Hypothalamus (tissue), 51 donors: ENCODE measurements at places on chromosomes 12 and 14.
A peak's percentile ranks its signal among the peaks of the same experiment; 100 is the strongest.

- no peak for DNase-seq
These were observed 23.5 kb upstream of the PTPRB start for GRCh38 chr12:70660620-70661219.

DNA sequence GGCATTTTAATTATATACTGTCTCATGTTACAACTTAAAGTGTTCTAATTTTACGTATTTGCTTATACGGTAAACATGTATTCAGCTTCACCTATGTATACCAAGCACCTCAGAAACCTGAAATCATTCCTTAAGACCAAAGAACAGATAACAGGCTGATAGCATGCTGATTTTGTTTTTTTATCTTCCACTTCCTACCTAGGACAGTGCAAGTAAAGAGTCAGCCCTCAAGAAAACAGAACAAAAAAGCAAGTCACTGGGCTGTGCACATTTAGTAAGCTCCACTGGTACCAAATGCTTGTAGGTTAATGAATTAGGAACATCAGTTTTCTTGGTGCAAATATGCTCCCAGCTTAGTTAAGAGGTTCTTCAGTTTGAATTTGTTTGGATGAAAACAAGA, 611.3 kb downstream of the VRK1 start:
- DNase-seq: no peak

DNA sequence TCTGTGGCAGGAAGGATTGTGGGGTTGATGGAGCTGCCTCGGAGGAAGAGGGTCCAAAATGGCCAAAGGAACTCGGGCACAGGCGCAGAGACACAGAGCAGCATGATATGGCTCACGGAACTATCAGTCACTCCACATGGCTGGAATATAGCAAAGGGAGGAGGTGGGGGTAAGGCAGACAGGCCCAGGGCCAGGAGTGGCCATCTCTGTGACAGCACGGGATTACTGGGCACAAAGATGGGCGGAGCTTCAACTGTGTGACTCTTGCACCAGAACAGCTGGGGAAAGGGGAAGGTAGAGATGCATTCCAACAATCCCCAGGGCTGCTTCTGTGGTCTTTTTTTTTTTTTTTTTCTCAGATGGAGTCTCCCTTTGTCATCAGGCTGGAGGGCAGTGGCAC, 24.8 kb upstream of the EML1 start:
- DNase-seq: no peak

- no peak for DNase-seq
These were observed 59.2 kb upstream of the RTRAF start for GRCh38 chr14:51929910-51930682.

- DNase-seq: peak; percentile 36
These were observed 847 bp downstream of the MMP14 start for GRCh38 chr14:22837114-22837749.

DNA sequence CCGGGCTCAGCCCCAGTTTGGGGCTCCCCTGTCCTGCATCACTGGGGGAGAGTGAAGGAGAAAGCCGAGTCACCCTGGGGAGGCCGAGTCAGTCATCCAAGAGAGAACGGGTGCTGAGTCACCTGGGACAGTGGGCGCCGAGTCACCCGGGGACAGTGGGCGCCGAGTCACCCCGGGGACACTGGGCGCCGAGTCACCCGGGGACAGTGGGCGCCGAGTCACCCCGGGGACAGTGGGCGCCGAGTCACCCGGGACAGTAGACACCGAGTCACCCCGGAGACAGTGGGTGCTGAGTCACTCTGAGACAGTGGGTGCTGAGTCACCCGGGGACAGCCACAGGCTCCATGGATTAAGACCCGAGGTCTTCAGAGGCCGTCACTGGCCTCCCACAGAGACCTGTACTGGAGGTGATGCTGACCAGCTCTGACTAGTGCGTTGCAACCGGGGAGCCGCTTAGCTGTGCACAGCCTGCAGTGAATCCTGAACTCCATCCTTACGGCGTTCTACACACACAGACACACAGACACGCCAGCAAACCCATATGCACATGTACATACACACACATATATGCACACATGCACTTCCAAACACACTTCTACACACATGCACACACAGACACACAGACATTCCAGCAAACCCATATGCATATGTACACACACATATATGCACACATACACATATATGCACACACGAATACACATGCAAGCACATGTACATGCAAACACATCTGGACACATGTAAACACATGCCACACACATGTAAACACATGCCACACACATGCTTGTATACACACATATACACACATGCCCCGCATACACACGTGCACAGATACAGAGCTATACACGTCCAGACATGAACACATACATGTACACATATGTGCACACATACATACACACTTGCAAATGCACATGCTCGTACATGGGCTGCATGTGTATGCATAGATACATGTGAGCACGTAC, 64.9 kb upstream of the GALNT9 start:
- DNase-seq: peak; percentile 27

GRCh38 chr14:102610968-102611811, 18.7 kb downstream of the RCOR1 start:
- no peak for DNase-seq

- DNase-seq: no peak
These were observed 52.8 kb downstream of the HMGA2 start for GRCh38 chr12:65876898-65877721.

- DNase-seq: no peak
These were observed 97.3 kb upstream of the FRMD6 start for GRCh38 chr14:51554339-51554920.

GRCh38 chr12:55420307-55420962, 5.6 kb upstream of the OR6C76 start:
- DNase-seq: no peak

GRCh38 chr14:30210630-30211029, 283.0 kb upstream of the PRKD1 start:
- DNase-seq: no peak

- no peak for DNase-seq
These were observed 262.6 kb upstream of the BTG1 start for GRCh38 chr12:92408072-92408900.

GRCh38 chr14:70907996-70908934, 1.0 kb downstream of the PCNX1 start:
- DNase-seq: peak; percentile 60

DNA sequence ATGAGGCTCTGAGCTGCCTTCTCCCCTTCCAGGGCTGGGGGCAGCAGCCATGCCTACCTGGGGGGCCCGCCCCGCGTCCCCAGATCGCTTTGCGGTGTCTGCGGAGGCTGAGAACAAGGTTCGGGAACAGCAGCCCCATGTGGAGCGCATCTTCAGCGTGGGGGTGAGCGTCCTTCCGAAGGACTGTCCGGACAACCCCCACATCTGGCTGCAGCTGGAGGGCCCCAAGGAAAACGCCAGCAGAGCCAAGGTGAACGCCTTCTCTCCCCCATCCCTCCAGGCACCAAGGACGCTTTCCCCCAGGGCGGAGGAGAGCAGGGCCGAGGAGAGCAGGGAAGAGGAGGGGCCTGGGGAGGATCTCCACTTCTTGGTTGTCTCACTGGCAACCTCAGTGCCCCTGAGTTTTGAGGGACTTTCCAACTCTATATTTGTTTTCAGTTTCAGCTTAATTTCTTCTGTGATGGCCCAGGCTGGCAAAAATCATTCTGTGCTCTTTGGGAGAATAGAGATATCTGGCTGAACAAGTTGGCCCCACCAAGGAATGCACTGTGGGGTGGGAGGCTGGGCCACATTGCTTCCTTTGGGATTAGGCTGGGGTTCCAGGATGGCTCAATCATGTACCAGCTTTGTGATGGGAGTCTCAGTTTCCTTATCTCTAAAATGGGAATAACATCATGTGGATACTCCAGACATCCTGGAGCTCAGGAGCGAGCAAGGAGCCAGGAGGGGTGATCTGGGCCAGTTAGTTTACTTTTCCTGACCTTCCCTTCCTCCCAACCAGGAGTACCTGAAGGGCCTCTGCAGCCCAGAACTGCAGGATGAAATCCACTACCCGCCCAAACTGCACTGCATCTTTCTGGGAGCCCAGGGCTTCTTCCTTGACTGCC, 1.2 kb downstream of the KHNYN start:
- DNase-seq: no peak
